Gastroesophageal sphincter (tissue), 4 donors: ENCODE measurements at places on chromosomes 13 and 19. TPM values are rescaled to one million over a fixed set of nuclear protein-coding genes. Genes with fewer than 3 reads are reported as not detected.

The THSD1 gene
- total RNA-seq, result 8.9 TPM

DNA sequence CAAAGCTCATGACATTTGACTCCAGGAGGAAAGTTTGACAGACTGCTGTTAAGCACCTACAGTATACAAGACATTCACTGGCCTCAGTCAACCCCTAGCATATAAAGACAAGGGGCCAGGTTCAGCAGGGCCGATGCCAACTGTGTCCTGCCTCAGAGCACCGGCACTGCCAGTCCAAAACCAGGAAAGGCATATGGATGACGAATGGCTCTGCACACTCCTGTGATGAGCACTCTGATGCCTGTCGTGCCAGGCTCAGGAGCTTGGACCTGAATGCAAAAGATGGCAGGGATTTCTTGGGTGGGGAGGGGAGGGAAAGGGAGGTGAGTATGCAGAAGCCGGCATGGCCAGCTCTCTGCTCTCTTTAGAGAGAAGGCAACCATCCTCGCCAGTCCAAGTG is 38.9 kb downstream of the COL4A1 start:
- ATAC-seq, result peak; percentile 6

GRCh38 chr19:7832781-7833180 is 2.8 kb downstream of the EVI5L start:
- no peak for ATAC-seq

The CNOT3 gene
- total RNA-seq, result 32.4 TPM

The KLF16 gene
- 5.9 TPM for total RNA-seq

The FGF14 gene
- 1.5 TPM for total RNA-seq
